Effector memory CD8-positive, alpha-beta T cell (primary cell): ENCODE measurements at places on chromosomes 5 and 9.
A peak's percentile ranks its signal among the peaks of the same experiment; 100 is the strongest.

DNA sequence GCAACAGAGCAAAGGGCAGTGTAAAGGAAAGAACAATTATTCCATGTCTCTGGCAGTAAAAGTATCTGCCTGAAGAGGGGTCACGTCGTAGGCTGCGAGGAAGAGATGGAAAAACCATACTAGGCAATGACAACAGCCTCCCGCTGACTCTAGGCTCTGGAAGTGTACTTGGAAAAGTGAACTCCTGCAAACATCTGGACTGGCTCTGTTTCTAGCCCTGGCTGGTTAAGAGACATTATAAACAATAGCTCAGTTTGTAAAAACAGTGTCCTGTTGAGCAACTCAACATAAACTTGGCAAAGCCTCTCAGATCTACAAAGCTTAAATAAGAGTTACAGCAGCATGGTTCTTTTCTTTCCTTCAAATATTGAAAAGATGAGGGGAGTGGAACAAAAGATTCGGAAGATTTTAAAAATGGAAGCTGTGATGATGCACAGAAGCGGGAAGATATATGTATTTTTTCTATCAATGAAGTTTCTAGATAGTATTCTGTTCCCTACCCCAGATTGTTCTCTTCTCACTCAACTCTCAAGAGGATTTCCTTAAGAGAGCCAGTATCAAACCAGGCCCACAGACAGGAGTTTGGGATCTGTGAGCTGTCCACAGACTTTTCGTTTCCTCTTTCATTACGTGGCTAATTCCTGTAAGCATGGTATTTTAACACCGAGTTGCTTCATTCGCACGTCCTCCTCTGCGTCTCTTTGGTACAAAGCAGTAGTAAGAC lies 79.4 kb downstream of the SPTLC1 start:
- DNase-seq, result no peak

DNA sequence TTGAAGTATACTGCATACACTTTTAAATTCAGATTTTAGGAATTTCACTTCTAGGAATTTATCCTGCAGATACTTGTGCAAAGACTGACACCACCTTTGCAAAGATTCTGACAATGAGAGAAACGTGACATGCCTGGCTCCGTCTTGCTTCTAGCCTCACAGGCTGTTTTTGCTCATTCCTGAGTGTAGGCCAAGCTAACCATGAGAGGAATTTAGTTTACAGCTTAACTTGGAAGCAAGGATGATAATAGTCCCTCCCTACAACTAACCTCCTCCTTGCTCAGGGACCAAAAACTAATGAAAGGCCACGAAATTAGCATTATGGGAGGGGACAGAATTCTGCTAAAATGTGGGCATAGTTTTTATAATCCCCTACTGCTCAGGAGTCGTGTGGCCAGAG lies 31.1 kb downstream of the C5orf22 start:
- DNase-seq, result no peak

DNA sequence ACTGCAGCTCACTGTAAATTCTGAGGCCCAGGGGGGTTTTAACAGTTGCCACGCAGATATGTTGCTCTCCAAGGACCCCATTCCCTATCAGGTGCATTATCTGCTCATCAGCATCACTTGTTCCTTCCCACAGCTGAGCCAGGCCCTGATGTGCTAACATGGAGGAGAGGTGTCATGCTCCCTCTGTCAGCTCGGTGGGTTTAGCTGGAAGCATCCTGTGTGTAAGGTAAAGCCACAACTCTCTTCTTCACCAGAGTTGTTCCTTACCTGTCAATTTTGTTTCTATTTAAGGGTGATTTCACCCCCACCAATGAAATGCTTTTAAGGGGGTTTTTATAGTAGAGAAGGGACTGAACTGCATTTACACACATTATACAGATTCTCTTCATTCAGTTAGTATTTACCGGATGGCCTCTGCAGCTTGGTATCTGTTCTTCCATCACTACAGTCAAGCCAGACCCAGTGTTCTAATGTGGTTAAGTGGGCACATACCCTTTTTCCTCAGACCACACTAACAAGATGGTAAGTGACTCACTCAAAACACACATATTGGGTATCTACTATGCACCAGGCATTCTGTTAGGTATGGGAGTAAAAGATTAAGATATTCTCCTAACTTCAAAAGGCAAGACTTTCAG lies 205.4 kb downstream of the DCP2 start:
- DNase-seq, result no peak

DNA sequence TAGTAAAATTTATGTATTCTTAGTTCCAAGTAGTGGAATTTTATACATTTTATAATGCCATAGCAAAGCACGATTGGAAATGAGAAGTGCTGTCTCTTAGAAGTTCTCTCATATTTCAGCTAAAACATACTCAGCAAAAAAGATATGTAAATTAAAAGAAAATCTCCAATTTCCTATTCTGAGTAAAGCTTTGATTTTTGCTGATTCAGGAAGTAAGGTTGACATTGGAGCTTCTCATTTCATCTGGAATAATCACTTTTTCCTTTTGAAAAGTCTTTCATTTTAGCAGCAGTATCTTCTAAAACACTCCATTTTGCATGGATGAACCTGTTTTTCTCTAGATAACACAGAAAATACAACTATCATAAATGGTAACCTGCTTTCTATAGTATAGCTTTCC lies 121.0 kb downstream of the ZCCHC7 start:
- no peak for DNase-seq

DNA sequence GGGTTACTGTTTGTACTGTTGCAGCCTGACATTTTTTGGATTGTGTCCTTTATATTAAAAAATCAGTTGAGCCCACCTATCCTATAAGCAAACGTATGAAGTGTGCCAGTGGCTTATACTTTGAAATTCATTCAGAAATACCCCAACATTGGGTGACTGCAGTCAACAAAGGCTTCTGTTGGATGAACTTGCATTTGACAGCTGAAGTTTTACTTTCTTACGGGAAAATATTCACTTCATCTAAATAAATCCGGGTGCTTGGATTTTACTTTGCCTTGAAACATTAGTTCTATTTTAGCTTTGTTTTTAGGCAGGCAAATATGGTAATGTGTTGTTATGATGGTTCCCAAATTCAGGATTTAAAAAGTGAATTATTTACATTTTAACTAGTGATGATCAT lies 21.7 kb downstream of the EXOSC2 start:
- DNase-seq, result no peak

DNA sequence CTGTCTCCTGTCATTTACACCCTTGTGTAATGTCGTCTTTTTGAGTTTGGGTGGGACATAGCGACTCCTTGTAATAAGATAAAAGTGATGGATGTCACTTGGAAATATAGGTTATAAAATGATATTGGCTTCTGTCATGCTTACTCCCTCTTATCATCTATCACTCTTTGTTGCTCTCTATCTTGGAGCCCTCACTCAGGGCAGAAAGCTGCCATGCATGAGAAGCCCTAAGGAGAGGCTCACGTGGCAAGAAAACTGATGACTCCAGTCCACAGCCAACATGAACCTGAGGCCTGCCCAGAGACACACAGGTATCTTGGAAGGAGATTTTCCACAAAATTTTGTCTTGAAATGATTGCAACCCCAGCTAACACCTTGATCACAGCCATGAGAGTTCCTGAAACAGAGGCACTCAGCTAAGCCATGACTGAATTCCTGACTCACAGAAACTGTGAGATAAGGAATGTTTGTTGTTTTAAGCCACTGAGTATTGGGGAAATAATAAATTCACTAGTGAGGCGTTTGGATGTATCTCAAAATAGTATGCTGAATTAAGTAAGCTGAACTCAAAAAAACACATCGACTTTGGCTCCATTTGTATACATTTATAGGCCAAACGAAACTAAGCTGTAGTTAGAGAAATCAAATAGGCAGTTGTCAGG lies 216.7 kb downstream of the CDH18 start:
- no peak for DNase-seq

GRCh38 chr9:136018257-136019031 lies 57.3 kb upstream of the UBAC1 start:
- no peak for DNase-seq

GRCh38 chr5:65625743-65626142 lies 916 bp downstream of the SHLD3 start:
- no peak for DNase-seq

- no peak for DNase-seq
These were observed 343.6 kb downstream of the CSNK1G3 start for GRCh38 chr5:123855609-123856008.

DNA sequence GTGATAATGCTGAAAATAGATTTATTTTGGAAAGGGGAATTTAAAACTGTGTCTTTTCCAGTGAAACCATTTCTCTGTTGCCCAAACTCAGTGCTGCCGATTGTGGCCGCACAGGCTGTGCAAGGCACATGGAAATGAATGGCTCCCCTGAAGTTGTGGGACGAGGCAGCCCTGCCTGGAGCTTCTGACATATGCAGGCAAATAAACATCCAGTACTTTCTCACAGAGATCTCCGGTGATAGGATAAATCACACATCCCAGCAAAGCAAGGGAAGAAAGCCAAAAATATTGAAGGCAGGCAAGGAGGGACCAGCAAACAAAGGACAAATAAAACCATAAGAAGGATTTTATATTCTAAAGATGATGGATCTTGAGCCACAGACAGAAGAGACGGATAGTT lies 464.5 kb downstream of the MTRR start:
- no peak for DNase-seq

- DNase-seq, result no peak
These were observed 128.5 kb downstream of the ZNF354C start for GRCh38 chr5:179188636-179189035.

- DNase-seq, result no peak
These were observed 29.2 kb downstream of the GARNL3 start for GRCh38 chr9:127293767-127294166.

GRCh38 chr9:38359297-38359653 lies 33.2 kb upstream of the ALDH1B1 start:
- DNase-seq, result no peak

GRCh38 chr5:122842016-122842580 lies 3.3 kb upstream of the SNX24 start:
- no peak for DNase-seq

- DNase-seq, result peak; percentile 17
These were observed 25.2 kb downstream of the SLC28A3 start for GRCh38 chr9:84315278-84315877.

DNA sequence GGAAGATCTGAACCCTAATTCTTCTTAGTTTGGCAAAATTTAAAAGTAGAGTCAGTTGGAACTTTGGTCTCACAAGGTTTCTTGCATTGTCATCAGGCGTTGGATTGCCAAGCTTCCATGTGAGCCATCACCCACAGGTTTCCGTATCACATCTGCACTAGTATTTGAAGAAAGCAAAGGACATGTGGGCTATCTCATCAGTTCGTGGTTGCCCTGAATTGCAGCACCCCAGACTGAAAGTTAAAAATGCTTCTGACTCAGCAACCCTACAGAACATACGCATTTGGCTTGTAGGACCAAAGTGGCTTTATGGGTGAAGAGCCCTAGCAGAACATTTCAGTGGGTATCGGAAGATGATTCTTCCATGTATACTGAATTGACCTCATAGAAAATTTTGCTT lies 358.0 kb downstream of the ENC1 start:
- DNase-seq, result no peak

- DNase-seq, result no peak
These were observed 46.8 kb downstream of the NIPSNAP3B start for GRCh38 chr9:104810421-104811339.

GRCh38 chr5:10595672-10596309 lies 31.9 kb downstream of the ANKRD33B start:
- no peak for DNase-seq

- no peak for DNase-seq
These were observed 50.1 kb downstream of the ST8SIA4 start for GRCh38 chr5:100852988-100853449.

DNA sequence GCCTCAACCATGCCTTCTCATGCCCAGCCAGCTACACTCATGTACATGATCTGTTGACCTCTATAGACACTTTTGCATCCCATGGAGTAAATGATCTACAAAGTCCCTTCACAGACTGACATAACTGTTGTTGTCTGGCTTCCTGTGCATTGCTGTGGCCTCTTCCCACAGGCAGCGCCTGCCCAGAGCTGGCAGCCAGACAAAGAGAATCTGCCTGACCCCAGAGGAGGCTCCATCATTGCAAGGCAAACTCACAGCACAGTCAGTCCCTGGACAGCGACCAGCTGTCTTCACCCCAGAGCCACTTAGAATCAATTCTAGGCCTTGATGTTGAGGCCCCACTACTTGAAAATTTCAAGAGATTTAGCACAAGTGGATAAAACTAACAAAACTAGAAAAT lies 65.5 kb downstream of the INSYN2B start:
- no peak for DNase-seq

- no peak for DNase-seq
These were observed 9.2 kb upstream of the FUBP3 start for GRCh38 chr9:130570208-130570607.

- no peak for DNase-seq
These were observed 72.2 kb downstream of the SHB start for GRCh38 chr9:37996819-37997217.

GRCh38 chr5:40381676-40382363 lies 297.9 kb upstream of the PTGER4 start:
- no peak for DNase-seq

GRCh38 chr9:20692554-20692953 lies 8.5 kb downstream of the FOCAD start:
- no peak for DNase-seq

DNA sequence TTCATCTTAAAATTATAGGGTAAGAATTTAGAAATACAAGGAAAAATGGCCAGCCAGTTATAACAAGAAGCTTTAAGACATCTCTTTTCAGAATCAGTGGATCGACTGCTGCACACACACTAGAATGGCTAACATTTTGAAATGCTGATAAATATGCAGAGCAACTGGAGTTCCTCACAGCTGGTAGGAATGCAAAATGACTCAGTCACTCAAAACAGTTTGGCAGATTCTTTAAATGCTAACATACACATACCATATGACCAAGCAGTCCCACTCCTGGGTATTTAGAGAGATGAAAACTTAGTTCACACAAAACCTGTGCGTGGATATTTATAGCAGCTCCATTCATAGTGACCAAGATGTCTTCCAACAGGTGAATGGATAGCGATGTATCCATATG lies 23.2 kb upstream of the PSAT1 start:
- no peak for DNase-seq

DNA sequence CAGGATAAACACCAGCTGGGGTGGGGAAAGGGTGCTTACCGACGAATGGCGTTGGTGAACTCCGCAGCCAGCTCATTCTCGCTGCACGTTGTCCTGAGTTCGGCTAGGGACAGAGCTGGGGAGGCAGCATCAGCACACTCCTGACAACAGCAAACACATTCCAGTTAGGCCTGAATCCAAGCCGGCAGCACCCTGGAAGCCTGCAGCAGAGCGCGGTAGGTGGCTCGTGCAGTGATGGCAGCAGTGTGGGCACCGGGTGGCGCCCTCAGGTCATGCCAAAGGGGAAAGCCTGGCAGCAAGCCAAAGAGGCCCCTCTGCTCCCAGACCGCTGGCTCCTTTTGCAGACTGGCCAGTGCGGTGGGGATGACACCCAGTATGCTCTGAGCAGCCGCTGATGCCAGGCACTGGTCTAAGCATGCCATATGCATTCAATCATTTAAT lies 66.9 kb downstream of the DCP2 start:
- no peak for DNase-seq

GRCh38 chr5:179302499-179303185 lies 42.6 kb downstream of the ADAMTS2 start:
- no peak for DNase-seq

GRCh38 chr9:36966371-36967097 lies 67.5 kb downstream of the PAX5 start:
- no peak for DNase-seq
